ENCODE measurements at places on chromosomes 12 and 14. TPM values are rescaled to one million over a fixed set of nuclear protein-coding genes. Genes with fewer than 3 reads are reported as not detected.
A peak's percentile ranks its signal among the peaks of the same experiment; 100 is the strongest.

FIGNL2 gene
- total RNA-seq: 0.76 TPM

ZNF410 gene
- total RNA-seq: 44.3 TPM

SDR9C7 gene
- not detected for total RNA-seq

NPFF gene
- 0.51 TPM for total RNA-seq

C14orf39 gene
- total RNA-seq: not detected

GPR84 gene
- total RNA-seq: not detected

GRCh38 chr14:35666429-35667043 is 132.6 kb downstream of the INSM2 start:
- H3K4me1 ChIP-seq: peaks cover 15% of the 10 kb centered on the region
- no peaks in the 10 kb centered on the region for H3K27me3 ChIP-seq

GRCh38 chr12:6959058-6959804 is 8.1 kb downstream of the PTPN6 start:
- peaks cover 34% of the 10 kb centered on the region for H3K4me1 ChIP-seq
- no peaks in the 10 kb centered on the region for H3K36me3 ChIP-seq
- no peak overlapping the region for H3K4me3 ChIP-seq
- no peaks in the 10 kb centered on the region for H3K27me3 ChIP-seq

- H3K4me3 ChIP-seq: no peak overlapping the region
- no peaks in the 10 kb centered on the region for H3K36me3 ChIP-seq
- no peak overlapping the region for H3K27ac ChIP-seq
- DNase-seq: no peak
These were observed 33.5 kb downstream of the MED13L start for GRCh38 chr12:116244001-116244400.

GRCh38 chr14:95313707-95314106 is 6.0 kb downstream of the CLMN start:
- H3K27me3 ChIP-seq: no peaks in the 10 kb centered on the region
- H3K36me3 ChIP-seq: no peaks in the 10 kb centered on the region
- peak overlapping the region; percentile 14 for H3K27ac ChIP-seq
- peak; percentile 61 for DNase-seq

DNA sequence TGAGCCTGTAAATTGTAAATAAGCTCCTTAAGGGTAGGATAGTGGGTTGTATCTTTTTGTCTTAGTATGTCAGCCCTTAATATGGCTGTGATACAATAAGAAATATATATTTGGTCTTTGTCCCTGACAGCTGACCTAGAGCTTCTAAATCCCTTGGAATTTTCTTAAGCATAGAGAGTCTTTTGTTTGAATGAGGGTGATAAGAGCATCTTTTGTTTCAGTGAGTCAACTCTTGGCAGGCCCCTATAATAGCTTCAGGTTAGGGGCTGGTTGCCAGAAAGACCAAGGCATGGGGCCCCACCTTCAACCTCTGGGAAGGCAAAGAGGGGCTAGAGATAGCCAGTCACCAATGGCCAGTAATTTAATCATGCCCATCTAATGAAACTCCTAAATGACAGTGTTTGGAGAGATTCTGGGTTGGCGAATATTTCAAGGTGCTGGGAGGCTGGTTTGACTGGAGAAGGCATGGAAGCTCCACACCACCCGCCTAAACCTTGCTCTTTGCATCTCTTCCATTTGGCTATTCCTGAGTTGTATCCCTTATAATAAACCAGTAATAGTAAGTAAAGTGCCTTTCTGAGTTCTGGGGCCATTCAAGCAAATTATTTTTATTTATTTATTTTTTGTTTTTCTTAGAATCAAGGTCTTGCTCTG is 10.5 kb downstream of the PALS1 start:
- no peak overlapping the region for H3K27ac ChIP-seq
- DNase-seq: no peak
- H3K4me3 ChIP-seq: no peak overlapping the region
- peaks cover 10% of the 10 kb centered on the region for H3K4me1 ChIP-seq

DNA sequence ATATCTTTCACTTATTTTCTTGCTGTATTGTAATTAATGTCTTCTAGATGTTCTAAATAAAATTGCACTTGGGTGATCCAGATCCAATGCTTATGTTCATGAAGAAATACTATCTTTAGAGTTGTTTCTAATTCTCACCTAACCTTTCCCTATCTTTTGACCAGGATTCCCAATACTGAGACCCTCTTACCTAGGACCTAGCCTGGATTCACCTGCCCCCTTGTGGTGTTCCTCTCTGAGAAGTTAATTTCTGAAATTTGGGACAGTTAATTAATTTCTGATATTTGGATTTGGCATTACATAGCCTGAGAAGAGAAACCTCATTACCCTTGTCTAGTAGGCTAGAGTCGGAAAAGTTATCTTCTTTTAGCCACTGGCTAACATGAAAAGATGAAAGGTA is 29.5 kb downstream of the FOXA1 start:
- peak; percentile 70 for DNase-seq
- H3K4me3 ChIP-seq: no peak overlapping the region
- peaks cover 20% of the 10 kb centered on the region for H3K4me1 ChIP-seq
- H3K36me3 ChIP-seq: no peaks in the 10 kb centered on the region

GRCh38 chr12:52056801-52057637 is 5.8 kb downstream of the NR4A1 start:
- no peak overlapping the region for H3K27ac ChIP-seq
- peaks cover 36% of the 10 kb centered on the region for H3K4me1 ChIP-seq
- peaks cover 39% of the 10 kb centered on the region for H3K36me3 ChIP-seq
- DNase-seq: no peak
- no peaks in the 10 kb centered on the region for H3K27me3 ChIP-seq
